ENCODE measurements at places on chromosomes 3 and 15.

DNA sequence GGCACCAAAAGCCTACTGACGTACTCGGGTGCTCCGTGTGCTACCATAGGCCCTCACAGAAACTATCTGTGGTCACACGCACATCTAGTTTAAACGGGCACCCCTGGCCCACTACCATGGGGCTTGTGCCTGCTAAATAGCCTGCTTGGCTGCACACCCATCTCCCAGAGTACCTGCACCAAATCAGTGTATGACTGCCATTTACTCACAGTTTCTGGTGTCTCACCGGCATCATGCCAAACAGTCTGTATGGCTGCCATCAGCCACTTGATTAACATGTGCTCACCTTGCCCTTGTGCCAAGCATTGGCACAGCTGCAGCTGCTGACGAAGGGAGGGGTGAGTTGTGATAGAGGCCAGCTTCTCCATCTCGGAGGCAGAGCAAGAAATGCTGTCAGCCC is 232.7 kb downstream of the IGSF11 start:
- DNase-seq, result no peak

DNA sequence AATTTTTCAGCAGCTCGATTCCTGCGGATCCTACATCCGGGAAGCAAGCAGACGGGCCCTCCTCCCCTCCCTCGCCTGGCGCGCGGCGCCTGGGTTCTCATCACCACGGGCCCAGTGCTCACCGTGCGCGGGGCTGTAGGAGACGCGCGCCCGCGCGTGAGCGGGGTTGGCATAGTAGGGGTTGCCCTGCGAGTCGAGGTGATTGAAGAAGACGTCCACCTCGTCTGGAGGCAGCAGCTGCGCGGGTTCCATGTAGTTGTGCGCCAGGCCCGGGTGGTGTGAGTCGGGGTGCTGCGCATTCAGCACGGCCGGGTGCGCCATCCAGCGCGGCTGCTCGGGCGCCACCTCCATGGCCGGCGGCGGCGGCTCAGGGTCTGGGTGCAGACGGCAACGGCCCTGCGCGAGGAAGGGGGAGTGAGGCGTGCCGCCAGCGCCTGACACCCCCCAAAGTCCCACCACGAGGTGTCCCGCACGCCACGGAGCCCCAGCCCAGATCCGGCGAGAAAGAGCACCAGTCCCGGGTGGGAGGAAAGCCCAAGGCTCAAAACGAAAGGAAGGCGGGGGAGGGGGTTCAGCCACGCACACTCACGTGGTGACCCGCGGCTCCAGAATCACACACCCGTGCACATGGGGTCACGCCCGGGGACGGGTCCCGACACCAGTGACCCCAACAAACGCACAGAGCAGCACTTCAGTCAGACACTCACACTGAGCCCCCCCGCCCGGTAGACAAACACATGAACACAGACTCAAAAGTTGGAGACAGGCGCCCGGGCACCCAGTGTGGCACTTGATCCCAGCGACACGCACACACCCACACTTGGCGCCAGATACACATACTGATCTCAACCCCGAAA is 6.1 kb downstream of the GATA2 start:
- no peak for DNase-seq

GRCh38 chr15:99021027-99021627 is 13.5 kb upstream of the PGPEP1L start:
- DNase-seq, result no peak

DNA sequence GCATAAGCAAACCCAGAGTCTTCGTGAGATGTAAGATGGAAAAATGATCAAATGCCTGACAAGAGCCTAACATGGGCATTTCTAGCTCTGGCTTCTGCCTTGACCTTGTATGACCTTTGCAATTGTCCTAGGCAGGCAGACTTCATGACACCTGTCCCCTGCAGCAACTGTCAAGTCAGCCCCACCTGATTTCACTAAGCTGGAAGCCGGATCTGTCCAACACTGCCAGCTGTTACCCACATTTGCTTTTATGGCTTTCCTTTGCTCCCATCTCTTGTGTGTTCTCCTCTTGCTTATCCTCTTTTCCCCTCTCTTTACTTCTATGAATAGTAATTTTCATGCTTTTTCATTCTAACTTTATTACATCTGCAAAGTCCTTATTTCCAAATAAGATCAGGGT is 48.5 kb upstream of the TNIK start:
- DNase-seq, result no peak

- no peak for DNase-seq
Measured at GRCh38 chr15:96524676-96525417, 194.3 kb downstream of the NR2F2 start.

GRCh38 chr3:196938124-196938523 is 4.2 kb downstream of the NCBP2 start:
- no peak for DNase-seq

DNA sequence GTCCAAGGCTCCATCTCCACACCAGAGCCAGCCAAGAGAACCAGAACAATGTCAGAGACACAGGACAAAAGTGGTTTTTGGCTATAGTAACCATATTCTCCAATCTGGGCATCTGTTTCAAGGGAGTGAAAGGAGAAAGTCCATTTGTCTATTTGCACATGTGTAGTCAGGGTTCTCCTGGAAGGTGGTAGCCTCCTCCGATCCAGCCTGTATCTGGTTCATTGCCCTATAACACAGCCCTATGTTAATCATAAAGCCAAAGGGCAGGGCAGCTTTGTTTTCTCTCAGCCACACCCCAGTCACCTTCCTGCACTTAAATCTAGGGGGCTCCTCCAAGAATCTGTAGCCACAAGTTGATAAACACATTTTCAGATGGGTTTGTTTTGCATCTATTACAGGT is 128.1 kb upstream of the ADPGK start:
- DNase-seq, result no peak

DNA sequence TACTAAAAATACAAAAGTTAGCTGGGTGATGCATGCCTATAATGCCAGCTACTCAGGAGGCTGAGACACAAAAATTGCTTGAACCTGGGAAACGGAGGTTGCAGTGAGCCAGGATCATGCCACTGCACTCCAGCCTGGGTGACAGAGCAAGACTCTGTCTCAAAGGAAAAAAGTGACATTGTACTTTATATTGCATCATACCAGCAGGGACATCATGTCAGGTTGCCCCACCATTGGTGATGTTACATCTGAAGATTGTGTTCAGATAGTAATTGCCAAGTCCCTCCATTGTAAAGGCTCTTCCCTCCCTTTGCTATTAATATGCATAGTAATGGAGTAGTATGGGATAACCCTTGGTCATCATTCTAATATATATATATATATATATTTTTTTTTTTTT is 44.8 kb downstream of the FOXL2 start:
- no peak for DNase-seq

DNA sequence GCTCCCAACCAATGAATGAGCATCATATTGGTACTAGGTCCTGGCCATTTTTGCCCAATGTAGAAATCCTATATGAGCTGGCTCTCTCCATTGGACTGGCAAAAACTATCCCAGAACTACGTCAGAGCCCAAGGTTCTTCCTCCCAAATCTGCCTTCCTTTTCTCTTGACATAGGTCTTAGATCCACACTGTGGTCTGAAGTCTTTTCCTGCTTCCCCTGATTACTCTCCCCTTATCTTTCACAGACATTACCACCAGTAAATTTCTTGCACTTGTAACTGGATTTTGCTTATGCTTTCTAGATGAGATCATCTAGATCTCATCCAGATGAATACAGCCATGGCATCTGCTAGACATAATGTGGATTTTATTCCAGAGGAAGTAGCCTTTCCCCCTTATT is 141.2 kb upstream of the GADL1 start:
- DNase-seq, result no peak

DNA sequence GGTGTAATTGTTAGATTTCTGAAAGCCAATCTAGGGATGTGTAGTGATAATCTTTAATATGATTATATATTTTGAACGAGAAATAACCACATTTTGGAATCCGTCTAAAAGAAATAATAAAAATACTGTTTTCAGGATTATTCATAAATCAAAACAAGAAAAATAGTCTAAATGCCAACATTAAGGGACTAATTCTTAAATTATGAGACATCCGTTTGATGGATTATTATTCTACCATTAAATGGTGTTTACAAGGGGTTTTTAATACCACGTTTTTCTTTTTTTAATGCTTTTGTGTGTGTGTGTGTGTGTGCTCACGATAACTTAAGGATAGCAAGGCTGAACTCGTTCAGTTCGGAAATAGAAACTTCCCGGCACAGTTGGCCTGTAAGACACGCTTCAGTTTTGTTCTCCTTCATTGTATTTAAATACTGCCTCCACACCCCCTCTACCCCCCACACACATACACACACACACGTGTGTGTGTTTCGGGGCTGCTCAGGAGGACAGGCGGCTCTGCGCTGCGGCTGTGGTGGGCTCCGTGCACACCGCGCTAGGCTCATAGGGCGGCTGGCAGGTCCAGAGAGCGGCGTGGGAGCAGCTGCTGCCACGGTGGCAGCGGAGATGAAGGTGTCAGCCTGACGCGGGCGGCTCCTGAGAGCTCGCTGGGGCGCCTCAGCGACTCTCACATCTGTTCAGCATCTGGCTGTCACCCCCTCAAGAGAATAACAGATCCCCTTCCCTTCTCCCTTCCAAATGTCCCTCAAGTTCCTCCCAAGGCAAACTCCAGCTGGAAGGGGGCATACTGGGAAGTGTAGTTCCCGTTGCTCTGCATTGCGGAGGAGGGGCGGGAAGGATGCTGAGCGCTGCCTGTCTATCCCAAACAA is 23.0 kb upstream of the ANP32A start:
- no peak for DNase-seq

DNA sequence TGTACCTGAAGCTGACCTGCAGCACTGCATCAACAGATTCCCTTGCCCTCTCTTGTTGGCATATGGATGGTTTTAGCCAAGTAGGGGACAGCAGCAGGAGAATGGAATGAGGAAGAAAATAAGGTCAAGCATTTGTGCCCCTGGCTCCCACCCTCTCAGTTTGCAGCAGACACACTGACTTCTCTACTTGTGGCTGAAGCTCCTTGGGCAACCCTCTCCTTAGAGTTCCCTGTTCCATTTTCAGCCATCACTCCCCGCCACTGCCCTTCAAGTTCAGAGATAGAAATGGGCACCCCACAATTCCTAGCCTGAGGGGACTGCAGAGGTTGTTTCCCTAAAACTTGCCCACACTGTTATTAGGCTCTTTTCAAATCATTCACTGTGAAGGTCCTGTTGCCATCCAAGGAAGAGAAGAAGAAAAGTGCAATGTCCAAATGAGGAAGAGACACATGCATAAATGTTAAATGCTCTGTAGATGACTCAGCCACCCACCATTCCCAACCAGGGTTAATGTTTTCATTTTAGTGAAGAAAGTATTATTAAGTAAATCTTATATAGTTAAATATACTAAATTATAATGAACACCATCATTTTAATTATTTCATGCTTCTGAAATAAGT is 295.9 kb upstream of the UBE2E2 start:
- no peak for DNase-seq

GRCh38 chr15:57015360-57015759 is 96.9 kb downstream of the TCF12 start:
- DNase-seq, result no peak

- no peak for DNase-seq
Measured at GRCh38 chr15:92020207-92020606, 166.7 kb downstream of the SLCO3A1 start.

- no peak for DNase-seq
Measured at GRCh38 chr3:148588291-148588690, 109.4 kb upstream of the AGTR1 start.

- no peak for DNase-seq
Measured at GRCh38 chr3:171390051-171390941, 69.9 kb downstream of the TNIK start.

DNA sequence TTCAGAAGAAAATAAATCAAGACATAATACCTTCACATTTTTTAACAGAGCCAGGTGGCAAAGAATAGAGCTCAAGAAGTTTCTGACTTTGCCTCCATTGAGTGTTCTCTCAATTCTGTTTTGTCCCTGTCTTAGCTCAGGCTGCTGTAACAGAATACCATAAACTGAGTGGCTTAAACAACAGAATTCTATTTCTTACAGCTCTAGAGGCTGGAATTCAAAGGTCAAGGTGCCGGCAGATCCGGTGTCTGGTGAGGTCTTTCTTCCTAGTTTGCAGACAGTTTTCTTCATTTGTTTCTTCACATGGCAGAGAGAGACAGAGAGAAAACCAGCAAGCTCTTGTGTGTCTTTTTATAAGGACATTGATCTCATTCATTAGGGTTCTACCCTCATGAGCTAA is 25.6 kb downstream of the IQCH start:
- DNase-seq, result no peak

DNA sequence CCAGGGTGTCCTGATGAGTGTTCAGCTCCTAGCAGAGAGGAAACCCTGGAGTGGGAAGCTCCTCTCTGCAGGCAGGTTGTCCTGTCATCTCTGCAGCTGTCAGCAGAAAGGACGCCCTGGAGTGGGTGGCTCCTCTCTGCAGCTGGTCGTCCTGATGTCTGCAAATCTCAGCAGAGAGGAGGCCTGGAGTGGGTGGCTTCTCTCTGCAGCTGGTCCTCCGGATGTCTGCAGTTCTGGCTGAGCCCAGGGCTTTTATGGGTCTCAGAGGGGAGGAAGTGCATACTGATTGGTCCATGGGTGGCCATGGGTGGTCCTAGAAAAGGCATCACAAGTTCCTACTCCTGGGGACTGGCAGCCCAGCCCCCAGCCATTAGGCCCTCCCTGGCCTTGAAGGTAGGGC is 102.6 kb upstream of the BNIP2 start:
- no peak for DNase-seq

DNA sequence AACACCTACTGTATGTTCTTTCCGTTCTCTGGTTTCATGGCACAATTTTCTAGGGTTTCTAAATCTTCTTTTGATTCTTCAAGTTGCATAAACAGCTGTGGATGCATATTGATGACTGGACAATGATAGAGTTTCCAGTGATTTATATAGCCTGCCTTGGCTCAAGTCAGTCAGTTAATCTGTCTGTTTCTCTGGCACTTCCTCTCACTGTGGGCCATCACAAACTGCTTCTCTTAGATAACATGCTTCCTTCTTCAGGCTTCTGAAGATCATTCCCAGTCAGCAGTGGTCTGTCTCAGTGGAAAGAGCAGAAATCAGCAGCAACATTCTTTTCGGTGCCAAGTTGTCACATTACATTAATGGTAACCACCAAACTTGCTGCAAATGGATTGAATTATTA is 207.2 kb downstream of the RYR3 start:
- no peak for DNase-seq

GRCh38 chr3:49017971-49018706 is at the start of gene DALRD3:
DALRD3 (minus strand) TSS chr3:49018580; CDS start chr3:49018564, 16 bp downstream.
- DNase-seq, result no peak

- no peak for DNase-seq
Measured at GRCh38 chr3:139235192-139235591, 108.6 kb upstream of the MRPS22 start.

- no peak for DNase-seq
Measured at GRCh38 chr3:191566469-191566868, 105.5 kb downstream of the PYDC2 start.

GRCh38 chr3:184539801-184540435 is 21.7 kb upstream of the EPHB3 start:
- DNase-seq, result no peak

Data from brain pericyte (primary cell).